ENCODE measurements at places on chromosomes 11 and 22.

- no peak for DNase-seq
- H3K36me3 ChIP-seq, result no peaks in the 10 kb centered on the region
- no peak overlapping the region for H3K27ac ChIP-seq
- H3K4me3 ChIP-seq, result no peak overlapping the region
Measured at GRCh38 chr11:73034331-73034730, 107.8 kb downstream of the FCHSD2 start.

DNA sequence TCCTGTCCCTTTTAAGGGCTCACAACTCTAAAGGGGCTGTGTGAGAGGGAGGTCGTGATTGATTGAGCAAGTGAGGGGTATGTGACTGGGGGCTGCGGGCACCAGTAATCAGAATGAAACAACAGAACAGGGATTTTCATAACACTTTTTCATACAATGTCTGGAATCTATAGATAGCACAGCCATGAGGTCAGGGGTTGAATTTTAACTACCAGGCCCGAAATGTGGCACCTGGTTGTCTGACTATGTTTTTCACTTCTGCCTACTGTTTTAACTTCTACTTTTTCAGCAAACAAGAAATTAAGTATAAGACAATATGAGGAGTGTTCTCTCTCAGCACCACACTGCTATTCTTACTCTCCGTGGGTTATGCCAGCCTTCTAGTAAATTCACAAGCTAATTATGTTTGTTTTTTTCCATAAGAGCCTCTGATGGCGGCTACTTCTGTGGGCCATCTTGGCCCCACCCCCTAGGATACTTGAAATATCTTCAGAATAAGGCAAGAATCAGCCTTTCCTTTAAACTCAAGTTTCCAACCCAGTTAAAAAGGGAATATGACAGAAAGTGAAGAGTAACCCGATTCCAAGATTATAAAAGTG is 552.8 kb upstream of the CHORDC1 start:
- H3K27ac ChIP-seq, result no peak overlapping the region
- DNase-seq, result no peak
- H3K36me3 ChIP-seq, result no peaks in the 10 kb centered on the region
- no peak overlapping the region for H3K4me3 ChIP-seq
- H3K27me3 ChIP-seq, result no peaks in the 10 kb centered on the region
- H3K4me1 ChIP-seq, result no peaks in the 10 kb centered on the region

- H3K27me3 ChIP-seq, result no peaks in the 10 kb centered on the region
- peaks cover 76% of the 10 kb centered on the region for H3K4me1 ChIP-seq
- H3K27ac ChIP-seq, result peak overlapping the region; percentile 84
- H3K4me3 ChIP-seq, result no peak overlapping the region
- DNase-seq, result no peak
Measured at GRCh38 chr11:1487091-1487850, 692 bp upstream of the MOB2 start.

DNA sequence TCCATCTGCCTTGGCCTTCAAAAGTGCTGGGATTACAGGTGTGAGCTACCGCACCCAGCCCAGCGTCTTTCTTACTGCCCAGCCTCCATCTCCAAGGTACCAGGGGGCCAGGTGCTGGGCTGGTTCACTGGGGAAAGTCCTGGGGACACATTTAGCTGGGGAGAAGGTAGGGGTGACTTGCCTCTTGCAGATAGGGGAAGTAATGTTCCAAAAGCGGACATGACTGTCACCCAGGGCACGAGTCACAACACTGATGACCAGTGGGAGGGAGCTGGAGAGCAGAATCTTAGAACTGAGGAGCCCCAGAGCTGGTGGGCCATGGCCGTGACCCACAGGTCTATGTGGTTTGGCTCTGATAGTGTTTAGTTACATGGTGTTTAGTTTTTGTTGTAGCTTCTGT is 2.4 kb upstream of the SLC15A3 start:
- no peak overlapping the region for H3K4me3 ChIP-seq
- H3K27me3 ChIP-seq, result no peaks in the 10 kb centered on the region
- no peaks in the 10 kb centered on the region for H3K36me3 ChIP-seq

- H3K4me3 ChIP-seq, result no peak overlapping the region
- no peaks in the 10 kb centered on the region for H3K36me3 ChIP-seq
- peak overlapping the region; percentile 48 for H3K27ac ChIP-seq
- peak; percentile 20 for DNase-seq
Measured at GRCh38 chr11:67381244-67381972, 8.0 kb upstream of the CLCF1 start.

DNA sequence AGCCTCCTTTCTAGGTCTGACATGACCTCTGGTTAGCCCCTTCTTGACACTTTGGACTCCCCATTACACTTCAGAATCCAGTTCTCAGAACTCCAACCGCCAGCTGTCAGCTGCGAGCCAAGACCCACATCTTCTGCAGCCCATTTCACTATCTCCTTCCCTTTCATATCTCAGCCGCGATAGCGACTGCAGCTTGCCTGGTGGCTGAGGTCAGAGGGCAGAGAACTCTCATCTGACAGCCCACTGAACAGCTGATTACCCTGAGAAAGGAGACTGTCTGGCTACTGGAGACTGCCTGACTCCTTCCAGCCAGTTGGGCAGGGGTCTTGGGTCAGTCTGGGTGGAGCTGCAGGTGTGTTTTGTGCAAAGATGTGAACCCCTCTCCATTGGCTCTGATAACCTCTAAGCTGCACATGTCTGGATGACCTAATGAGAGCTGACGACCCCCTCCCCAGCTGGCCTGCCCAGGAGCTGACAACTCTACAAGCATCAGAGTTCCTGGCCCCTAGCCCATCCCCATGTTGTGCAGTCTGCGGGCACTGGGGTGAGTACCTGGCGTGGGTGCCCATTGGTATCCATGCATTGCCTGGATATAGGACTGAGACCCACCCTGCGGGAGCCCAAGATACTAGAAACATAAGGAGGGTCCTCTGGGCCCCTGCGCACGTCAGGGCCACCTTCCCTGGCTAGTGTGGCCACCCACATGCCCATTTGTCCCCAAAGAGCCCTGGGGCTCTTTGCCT is 1.1 kb downstream of the CHRM1 start:
- H3K27me3 ChIP-seq, result peaks cover 49% of the 10 kb centered on the region
- H3K36me3 ChIP-seq, result no peaks in the 10 kb centered on the region
- H3K27ac ChIP-seq, result no peak overlapping the region

DNA sequence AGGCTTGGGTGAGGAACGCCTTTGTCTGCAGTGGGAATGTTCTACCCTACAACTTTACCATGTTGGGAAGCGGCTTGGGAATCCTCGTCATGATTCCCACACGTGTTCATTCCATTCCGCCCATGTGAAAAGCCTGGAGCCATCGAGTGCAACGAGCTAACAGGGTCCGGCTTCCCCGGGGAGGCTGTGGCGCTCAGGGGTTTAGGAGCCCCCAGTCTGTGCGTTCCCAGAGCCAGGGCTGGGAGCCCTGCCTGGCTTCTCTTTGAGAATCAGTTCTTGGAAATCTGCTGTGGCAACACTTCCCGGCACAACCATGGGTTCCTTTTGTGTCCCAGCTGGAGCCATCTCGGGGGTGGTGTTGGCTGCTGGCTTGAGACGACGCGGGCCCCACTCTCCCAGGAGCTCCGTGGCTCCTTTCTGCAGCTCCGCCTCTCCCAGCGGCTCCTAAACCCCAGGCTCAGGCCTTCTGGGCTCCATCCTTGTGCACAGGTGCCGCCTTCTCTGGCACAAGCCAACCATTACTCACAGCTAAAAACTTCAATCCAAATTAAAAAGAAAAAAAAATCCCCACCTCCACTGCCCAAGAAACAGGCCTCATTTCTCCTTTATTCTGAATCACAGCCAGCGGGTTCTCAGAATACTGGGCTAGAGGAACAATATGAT is 18.7 kb upstream of the PPFIA1 start:
- no peak overlapping the region for H3K27ac ChIP-seq
- peaks cover 7% of the 10 kb centered on the region for H3K27me3 ChIP-seq
- H3K4me3 ChIP-seq, result no peak overlapping the region
- no peak for DNase-seq
- H3K36me3 ChIP-seq, result no peaks in the 10 kb centered on the region
- H3K4me1 ChIP-seq, result no peaks in the 10 kb centered on the region

DNA sequence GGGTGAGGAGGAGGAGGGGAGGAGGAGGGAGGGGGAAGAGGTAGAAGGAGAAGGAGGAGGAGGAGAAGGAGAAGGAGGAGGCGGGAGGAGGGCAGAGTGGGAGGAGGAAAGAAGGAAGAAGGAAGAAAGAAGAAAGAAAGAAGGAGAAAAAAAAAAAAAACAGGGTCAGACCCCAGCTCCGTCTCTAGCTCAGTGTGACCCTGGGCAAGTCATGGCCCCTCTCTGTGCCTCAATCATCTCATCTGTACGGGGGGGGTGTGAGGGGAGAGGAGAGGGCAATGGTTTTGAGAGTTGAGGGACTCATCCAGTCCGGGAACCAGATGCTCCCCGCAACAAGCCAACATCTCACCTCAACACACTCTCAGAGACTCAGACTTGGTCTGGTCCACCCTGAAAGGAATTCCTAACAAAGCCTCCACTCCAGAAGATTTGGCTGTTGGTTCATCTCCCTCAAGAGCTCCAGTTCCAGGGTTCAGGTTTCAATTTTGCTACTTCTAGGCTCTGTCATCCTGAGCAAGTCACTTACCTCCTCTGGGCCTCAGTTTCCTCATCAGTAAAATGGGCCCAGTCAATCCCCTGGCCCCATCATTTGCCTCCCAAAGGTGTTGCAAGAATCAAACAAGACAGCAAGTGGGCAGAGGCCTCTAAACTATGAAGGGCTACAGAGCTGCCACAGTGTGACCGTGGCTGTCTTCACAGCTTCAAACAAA is 7.7 kb downstream of the CARD10 start:
- peaks cover 36% of the 10 kb centered on the region for H3K36me3 ChIP-seq
- no peak overlapping the region for H3K4me3 ChIP-seq
- no peak for DNase-seq

DNA sequence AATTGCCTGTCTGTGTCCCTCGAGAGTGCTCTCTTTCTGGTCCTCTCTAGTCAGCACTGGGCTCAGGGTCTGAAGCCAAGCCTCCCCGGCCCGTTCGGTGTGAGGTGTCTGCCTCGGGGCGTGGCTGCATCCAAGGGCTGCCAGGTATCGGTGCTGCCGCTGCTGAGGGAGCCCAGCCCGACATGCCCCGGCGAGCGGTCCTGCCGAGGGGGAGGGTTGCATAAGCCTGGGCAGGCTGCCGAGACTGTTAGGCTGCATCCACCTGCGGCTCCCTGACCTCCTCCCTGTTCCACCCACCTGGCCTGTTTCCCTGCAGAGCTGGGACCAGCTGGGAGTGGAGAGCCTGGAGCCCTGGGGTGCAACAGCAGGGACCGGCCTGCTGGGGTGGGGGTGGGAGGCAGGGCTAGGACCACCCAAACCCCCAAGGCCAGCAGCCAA is 6.3 kb downstream of the OVOL1 start:
- no peak overlapping the region for H3K4me3 ChIP-seq
- H3K27me3 ChIP-seq, result peaks cover 47% of the 10 kb centered on the region
- peak overlapping the region; percentile 8 for H3K27ac ChIP-seq
- DNase-seq, result peak; percentile 95
- peaks cover 9% of the 10 kb centered on the region for H3K4me1 ChIP-seq

- DNase-seq, result no peak
- no peak overlapping the region for H3K4me3 ChIP-seq
- no peaks in the 10 kb centered on the region for H3K27me3 ChIP-seq
- H3K27ac ChIP-seq, result no peak overlapping the region
- peaks cover 11% of the 10 kb centered on the region for H3K4me1 ChIP-seq
- H3K36me3 ChIP-seq, result peaks cover 22% of the 10 kb centered on the region
Measured at GRCh38 chr11:110454609-110455008, 24.9 kb downstream of the FDX1 start.

DNA sequence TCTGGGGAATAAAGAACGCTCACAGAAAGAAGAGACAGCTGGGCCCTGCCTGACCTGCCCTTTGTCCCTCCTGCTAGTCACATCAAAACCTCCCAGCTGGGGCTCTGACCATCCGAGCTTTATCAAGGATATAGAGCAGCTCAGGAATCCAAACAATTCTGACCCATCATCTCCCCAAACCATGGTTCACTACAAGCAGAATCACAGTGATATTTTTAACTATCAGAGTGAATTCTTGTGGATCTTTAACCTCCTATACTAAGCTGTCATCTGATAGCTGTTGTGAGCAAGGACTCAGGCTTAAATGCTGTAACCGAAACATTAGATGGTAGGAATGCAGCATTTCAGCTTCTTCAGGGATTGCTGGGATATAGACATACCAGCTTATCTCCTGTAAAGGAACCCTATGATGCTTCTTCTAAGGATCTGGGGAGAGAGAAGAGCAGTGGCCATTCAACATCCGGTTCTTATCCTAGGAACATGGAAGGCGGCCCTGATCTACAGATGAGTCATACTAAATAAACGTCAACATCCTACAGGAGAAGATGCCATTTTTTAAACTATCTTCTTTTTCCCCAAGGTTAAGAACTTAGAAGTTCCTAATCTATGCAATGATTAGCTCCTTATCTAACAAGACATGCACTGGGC is 84.7 kb upstream of the AKIP1 start:
- H3K4me3 ChIP-seq, result no peak overlapping the region
- H3K36me3 ChIP-seq, result no peaks in the 10 kb centered on the region
- H3K27ac ChIP-seq, result peak overlapping the region; percentile 35

GRCh38 chr11:71307811-71308645 is 55.7 kb upstream of the SHANK2 start:
- no peak overlapping the region for H3K27ac ChIP-seq
- no peak overlapping the region for H3K4me3 ChIP-seq
- H3K27me3 ChIP-seq, result peaks cover 5% of the 10 kb centered on the region
- H3K36me3 ChIP-seq, result no peaks in the 10 kb centered on the region
- H3K4me1 ChIP-seq, result no peaks in the 10 kb centered on the region
- no peak for DNase-seq
